ENCODE measurements at places on chromosomes 12 and 14.

DNA sequence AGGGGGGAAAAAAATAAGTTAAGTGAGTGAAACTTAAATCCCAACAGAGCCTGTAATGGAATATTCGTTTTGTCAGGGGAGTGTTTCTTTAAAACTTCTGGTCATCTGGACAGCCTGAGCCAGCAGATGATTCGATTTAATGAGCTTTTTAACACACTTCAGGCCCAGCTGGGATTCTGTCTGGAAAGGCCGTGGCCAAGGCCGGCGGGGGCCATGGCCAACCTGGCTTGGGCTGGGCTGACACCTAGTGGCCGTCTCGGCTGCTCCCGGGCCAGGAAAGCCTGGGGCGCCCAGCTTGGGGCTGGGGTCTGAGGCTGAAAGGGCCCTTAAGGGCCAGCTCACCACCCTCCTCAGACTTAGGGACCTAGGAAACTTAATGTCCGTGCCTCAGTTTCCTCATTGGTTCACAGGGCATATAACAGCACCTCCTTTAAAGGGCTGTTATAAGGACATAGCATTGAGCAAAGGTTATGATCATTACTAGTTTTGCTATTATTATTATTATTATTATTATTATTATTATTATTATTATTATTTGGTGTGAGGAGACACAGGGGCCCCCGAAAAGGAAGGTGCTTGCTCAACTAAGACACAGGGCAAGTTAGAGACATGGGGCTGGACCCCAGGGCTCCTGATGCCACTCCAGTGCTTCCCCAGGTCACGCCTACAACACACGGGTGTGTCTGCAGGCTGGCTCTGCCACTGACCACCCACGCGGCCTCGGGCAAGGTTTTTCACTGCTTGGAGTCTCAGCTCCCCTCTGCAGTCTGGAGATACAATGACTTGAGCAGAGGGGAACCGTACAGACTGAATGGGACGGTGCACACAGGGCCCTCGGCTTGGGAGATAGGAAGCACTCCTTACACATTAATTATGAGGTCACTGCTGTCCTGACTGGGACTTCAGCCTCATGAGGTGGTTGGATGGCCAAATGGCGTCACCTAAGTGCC lies 84.0 kb downstream of the SYNE3 start:
- no peak for DNase-seq

DNA sequence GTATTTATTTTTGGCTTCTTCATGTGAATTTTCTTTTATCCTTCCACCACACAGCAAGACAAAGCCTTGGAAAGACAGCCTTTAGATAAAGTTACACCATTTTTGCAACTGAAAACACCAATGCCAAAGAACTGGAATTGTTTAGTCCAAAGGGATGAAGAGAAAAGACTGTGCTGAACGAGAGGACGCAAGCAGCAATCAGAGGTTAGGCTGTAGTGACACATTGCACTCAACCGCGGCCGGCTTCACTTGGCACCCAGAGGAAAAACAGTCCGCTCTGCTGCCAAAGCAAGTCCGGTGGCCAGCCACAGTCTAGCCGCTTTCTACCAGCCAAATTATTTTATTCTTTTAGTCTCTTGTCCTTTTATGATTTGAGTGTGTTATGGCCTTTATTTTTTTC lies 49.1 kb upstream of the KCNJ8 start:
- no peak for DNase-seq

GRCh38 chr12:29782871-29783772 lies 620 bp downstream of the TMTC1 start:
- DNase-seq = no peak

DNA sequence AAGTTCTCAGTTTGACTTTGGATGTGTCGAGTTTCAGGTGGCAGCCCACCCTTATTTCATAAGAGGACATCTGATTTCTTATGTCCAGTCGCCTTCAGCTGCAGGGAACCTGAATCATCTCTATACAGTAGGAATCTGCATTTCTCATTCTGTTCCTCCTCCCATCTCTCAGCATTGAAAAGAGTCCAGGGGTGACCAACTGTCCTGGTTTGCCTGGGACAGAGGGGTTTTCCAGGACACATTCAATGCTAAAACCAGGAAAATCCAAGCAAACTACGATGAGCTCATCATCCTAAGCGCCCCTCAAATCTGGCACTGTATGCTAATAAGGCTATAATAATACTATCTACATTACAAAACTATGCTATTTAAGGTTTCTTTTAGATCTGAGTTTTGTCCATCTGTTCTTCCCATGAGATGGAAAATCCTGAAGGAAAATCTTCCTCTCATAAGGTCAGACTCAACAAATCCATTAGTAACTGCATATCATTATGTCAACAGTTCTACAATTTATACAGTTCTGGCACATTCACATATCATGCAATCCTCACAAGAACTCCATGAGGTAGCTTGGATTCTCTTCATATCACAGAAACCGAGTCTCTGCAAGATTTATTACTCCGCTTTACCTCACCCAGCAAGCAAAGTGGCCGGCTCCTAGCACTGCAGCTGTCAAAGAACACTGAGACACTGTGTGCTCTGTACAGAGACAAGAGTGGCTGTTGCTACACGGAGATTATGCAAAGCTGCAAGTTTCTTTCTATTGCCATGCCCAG lies 15.6 kb upstream of the CALM1 start:
- peak; percentile 17 for DNase-seq

DNA sequence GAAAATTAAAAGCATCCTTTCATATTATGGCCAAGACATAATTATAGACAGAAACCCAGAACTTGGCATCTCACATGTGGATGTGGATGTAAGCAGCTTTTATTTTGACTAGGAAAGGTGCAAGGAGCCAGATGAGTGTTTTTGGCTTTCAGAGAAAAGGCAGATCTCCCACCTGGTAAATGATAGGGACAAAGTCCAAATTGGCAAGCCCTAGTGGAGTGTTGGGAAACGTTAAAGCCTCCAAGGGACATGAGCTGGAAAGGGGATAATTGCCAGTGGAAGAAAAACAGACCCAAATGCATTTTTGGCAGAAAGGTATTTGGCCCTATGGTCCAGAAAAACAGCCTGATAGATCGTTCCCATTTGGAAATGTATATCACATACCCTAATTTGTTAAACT lies 60.1 kb downstream of the KLHL28 start:
- DNase-seq = no peak

GRCh38 chr14:100370003-100370402 lies 46.9 kb downstream of the SLC25A47 start:
- DNase-seq = no peak

DNA sequence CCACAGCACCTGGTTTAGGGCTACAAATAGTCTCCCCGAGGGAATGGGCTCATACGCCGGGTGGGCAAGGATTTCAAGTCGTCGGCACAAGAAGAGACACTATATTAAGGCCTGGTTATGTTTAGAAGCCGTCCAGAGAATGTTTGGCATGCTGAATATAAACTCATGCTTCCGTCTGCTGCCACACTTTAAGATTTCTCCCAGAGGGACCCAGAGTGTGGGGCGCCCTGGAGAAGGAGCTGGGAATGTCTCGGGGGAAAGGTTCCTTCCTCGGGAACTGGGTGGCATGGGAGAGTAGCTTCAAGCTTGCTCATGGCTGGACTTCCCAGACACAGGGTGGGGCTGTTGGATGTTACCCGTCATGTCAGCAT lies 295.7 kb downstream of the CACNA1C start:
- DNase-seq = no peak

DNA sequence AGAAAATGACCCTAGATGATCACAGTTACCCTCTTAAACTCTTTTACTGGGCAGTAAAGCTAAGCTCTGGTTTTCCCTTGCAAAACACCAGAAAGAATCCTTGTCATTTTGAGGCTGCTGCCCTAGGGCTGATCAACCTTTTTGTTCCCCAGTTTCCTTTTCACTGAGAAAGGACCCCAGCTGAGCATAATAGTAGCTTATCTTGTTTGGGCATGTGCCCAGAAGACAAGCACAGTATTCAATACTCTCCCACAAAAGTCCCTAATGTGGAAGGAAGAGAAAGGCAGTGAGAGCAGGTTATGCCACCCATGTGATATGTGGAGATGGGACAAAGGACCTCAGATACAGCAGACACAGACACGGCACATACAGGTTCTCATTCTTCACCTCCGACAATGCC lies 332.6 kb upstream of the TMPO start:
- no peak for DNase-seq

DNA sequence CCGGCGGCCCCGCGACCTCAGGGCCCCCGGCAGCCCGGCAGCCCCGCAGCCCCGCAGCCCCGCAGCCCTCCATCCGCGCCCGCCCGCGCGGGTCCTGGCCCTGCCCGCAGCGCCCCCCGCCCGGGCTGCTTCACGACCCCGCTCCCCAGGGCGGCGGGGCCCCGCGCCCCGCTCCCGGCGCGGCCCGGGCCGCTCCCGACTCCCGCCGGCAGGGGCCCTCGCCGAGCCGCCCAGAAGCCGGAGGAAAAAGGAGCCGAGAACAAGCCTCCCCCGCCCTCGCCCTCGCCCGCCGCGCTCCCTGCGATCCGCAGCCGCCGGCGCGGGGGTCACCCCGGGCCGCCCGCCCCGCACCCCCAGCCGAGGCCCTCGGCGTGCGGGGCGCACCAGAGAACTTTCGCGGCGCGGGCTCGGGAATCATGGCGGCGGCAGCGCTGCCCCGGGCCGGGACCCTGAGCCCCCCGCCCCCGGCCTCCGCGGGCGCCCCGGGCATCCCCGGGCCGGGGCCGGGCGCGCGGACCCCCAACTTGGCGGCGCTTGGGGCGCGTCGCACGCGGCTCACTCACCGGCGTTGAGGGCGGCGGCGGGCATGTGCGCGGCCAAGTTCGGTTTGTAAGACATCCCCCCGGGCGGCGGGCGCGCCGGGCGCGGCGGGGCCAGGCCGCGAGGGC lies 521 bp downstream of the CDK2AP1 start:
- DNase-seq = peak; percentile 65

DNA sequence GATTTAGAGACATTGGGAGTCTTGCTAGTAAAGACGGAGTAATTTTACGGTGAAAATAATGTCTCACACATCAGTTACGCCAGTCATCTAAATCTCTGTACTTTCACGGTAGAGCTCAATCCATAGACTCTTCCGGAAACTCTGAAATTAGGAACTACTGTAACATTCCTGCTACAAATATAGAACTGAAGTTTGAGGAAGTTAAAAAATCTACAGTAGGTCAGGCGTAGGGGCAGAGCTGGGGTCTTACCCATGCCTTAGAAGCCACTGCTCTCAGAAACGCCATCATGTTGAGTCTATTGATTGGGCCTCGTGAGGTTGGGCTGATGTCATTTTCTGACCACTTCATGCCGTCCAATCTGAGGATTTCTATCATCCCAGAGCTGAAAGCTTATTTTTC lies 1029.8 kb upstream of the TMEM132C start:
- no peak for DNase-seq

GRCh38 chr12:45959728-45960127 lies 30.6 kb downstream of the SCAF11 start:
- DNase-seq = no peak
